ENCODE measurements at places on chromosomes 7 and 10. TPM values are rescaled to one million over a fixed set of nuclear protein-coding genes. Genes with fewer than 3 reads are reported as not detected.

DNA sequence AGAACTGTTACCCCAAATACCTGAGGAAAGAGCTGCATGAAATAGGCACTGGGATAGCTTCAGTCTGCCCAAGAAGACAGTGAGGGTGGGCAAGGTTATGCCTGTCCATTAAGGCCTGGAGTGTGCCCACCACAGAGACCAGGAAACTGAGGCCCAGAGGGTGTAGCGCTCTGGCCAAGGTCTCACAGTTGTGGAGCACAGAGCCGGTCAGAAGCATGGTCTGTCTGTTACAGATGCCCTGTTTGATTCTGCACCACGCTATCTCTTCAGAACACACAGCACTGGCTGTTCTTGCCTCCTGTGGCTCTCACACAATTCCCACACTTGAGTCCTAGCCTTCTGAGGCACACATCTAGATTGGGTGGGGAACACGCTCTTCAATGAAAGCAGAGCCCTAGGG lies 261.4 kb downstream of the GRID1 start:
- no peak for DNase-seq

SLC16A12 gene
- 110 TPM for total RNA-seq

FOXP2 gene
- 1.9 TPM for total RNA-seq

DNA sequence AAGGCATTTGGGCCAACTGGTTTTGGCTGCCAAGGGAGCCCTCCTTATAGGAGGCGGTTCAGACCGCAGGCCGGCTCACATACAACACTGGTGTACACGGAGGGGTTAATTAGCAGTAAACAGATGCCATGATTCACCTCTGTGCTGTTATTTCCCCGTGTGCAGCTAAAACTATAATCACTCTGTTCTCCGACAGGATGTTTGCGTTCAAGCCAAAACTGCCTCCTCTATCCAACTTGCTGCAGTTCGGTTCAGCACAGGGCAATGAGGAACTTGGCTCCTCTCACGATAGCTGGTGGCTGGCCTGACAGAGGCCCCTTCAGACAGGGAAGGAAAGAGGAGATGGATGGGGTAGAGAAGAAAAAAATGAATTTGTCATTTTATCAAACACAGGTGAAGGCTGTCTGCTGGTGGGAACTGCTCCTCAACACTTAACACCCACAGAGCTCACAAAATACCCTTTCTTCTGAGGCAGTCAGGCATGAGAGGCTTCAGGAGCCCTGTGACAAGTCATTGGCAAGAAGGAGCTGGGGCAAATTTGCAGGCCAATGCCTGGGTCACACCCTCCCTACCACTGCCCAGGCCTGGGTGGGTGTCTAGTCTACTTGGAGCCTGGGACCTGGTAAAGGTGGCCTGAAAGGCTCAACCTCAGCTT lies 24.0 kb downstream of the KCNMA1 start:
- peak; percentile 63 for DNase-seq

CTNNA3 gene
- total RNA-seq: under 0.01 TPM

DNA sequence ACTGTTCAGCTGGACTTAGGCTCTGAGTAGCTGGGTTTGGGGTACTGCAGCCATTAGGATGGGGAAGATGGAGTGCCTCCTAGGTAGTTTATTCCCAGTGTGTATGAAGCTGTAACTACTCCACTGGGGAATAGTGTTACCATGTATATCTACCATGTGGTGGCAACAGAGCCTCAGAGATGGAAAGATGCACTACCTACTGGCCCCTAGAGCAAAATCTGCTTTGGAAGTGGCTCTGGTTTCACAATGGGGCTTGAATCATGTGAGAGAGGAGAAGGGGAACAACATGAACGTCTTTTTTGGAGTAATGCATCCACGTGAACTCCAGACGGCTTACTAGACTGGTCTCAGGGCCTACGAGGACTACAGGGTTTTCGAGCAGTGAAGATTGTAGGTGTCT lies 167.3 kb downstream of the CALCR start:
- DNase-seq: no peak

DNA sequence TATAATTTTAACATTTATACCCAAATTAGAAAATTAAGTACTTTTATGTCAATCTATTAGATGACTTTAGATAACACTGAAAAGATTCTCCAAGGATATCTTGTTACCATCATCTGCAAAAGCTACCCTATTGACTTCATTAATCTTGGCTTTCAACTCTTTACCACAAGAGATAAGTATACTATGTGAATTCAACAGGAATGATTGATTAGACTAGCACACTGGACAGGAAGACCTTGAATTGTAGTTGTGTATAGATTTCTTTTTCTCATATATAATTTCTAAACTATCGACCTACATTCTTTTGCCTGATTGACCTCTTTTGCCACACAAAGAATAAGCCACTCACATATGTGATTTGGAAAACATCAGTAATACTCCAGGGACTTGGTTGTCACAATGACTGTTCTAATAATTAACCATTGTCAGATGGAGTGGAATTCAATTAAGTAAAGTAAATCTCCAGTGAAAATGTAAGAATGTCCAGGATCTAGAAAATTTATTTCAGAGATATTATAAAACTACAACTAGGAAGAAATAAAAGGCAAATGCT lies 1132.0 kb downstream of the SORCS1 start:
- no peak for DNase-seq

- no peak for DNase-seq
Observed at GRCh38 chr10:69259547-69260243, 18.6 kb upstream of the HK1 start.

- DNase-seq: peak; percentile 35
Observed at GRCh38 chr7:88363869-88364268, 57.2 kb upstream of the STEAP4 start.

GRCh38 chr10:71708301-71708703 lies 11.3 kb downstream of the C10orf105 start:
- DNase-seq: no peak

PTPN20 gene
- 9.5 TPM for total RNA-seq

DNA sequence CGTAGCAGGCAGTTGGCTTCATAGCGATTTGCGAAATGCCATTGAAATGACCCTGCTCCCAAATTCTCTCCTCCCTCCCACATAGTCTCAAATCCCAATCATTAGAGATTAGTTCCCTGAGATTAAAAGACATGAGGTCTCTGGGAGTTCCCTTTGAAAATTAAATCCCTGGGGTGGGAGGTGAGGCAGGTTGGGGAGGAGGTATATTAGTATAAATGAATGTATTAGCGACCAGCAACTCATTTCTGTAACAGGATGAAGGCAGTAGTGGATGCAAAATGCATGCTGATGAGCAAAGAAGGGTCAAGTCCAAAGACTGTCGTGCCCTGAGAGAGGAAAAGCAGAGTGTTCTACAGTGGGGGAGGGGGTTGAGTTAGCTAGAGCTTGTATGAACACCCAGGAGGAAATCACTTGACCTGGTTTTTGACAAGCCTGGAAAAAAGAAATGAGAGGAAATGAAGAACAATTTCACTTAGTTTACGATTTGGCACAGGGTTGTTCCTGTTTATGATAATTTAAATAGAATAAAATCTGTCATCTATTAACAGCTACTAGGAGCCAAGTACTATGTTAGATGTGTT lies 79.6 kb upstream of the MTPN start:
- peak; percentile 39 for DNase-seq

CRYGN gene
- not detected for total RNA-seq

DNA sequence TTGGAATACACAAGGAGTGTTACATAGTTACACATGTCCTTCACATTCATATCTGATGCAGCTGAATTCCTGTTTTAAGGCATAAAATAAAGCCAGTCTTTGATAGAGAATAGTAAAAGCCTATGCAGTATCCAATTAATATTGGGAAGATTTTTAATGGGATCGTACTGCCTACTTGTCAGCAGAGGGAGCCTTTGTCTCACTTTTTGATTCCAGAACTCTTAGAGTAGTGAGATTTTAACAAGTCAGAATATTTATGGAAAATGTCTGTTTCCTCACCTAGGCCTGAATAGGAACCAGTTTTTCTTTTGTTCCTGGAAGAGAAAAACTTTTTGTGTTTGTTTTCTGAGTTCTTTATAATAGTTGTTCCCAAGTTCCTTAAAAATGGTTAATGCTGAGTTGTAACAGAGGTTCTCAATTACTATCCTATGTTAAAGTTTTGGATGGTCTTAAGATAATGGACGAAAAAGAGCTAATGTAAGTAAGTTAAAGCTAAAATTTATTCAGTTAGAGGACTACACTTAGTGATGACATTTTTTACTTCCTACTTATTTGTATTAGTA lies 114.0 kb downstream of the BBS9 start:
- DNase-seq: peak; percentile 58

DNA sequence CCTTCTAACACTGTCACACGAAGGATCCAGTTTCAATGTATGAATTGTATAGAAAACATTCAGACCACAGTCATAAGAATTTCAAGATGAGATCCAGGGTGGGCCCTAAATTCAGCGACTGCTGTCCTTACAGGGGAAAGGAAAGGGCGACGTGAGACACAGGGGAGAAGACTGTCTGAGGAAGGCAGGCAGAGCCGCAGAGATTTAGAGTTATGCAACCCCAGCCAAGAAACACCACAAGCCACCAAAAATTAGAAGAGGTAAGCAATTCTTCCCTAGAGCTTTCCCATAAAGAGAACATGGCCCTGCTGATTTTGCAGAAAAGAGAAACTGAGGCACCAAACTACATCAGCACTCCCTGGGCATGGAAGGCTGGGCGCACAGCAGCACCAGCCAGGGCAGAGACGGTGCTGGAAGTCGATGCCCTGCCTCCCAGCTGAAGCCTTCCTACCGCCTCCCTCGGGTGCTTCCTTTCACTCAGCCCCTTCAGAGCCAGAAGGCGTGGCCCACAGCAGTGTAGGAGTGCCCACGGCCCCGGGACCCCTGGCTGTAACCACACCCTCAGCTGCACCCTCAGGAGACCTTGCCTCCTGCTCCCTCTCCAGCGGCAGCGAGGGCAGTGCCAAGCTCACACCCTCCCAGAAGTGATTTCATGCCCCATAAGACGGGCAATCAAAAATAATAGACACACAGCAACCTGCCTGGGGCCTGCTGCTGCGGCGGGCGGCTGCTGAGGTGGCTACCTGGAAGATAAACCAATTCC lies 81.0 kb upstream of the LRRC4 start:
- DNase-seq: no peak

SLC26A5 gene
- not detected for total RNA-seq

DNAJC30 gene
- 1.0 TPM for total RNA-seq

DNA sequence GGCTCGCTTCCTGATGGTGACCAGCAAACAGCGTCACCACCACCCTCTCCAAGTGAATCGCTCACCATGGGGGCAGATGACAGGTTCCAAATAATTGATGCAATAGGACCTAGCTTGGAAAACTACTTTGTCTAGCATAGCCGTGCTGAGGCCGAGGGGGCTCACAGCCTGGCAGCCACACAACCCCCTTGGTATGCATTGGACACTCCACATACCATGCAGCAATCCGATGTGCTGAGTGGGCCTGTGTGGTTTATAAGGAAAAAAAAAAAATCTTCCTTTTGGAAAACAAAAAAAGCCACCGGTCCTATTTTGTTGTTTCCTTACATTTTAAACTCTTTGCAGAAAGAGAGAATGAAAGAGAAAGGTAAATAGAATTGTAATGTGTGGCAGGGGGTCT lies 15.1 kb downstream of the GATA3 start:
- DNase-seq: no peak

GRCh38 chr7:38660427-38661099 lies 29.4 kb upstream of the AMPH start:
- peak; percentile 21 for DNase-seq

HYAL4 gene
- not detected for total RNA-seq

- DNase-seq: peak; percentile 95
Observed at GRCh38 chr10:22605168-22605567, 109.2 kb downstream of the PIP4K2A start.

PNLIP gene
- total RNA-seq: not detected

GRCh38 chr7:1290026-1290678 lies 57.5 kb downstream of the UNCX start:
- no peak for DNase-seq

VWA2 gene
- total RNA-seq: 3.5 TPM

CRHR2 gene
- not detected for total RNA-seq

TMEM270 gene
- total RNA-seq: not detected

RNF32 gene
- 1.3 TPM for total RNA-seq

- DNase-seq: no peak
Observed at GRCh38 chr10:131193923-131194322, 117.6 kb downstream of the TCERG1L start.

GRCh38 chr7:33346055-33346454 lies 216.7 kb downstream of the BBS9 start:
- no peak for DNase-seq

ATOH7 gene
- not detected for total RNA-seq

NUDT5 gene
- total RNA-seq: 90.3 TPM

NRG3 gene
- total RNA-seq: 0.05 TPM

ASB10 gene
- not detected for total RNA-seq

DNA sequence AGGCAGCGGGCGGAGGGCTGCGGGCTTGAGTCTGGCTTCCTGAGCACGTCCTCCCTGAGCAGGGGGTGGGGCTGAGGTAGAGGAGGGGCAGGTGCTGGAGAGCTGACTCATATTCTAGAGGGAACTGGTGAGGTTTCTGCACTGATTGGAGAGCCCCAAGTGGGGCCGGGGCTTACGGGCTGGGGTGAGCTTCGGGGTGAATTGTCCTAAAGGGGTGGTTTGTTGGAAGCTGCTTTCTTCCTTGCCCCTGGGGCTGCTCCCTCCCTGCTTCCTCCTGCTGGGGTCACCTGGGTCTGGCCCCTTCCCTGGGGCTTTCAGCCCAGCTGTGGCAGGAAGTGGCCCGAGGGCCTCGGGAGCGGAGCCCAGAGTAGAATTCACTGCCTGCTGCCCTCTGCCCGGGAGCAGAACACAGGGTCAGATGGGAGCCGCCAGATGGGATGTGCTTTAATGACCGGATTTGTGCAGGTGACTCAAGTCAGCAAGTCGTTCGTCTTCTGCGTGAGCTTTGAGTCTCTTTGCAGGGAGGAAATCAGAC lies 48.6 kb downstream of the FAM20C start:
- peak; percentile 63 for DNase-seq

CTAGE6 gene
- not detected for total RNA-seq

SLC18A3 gene
- 0.10 TPM for total RNA-seq

C10orf105 gene
- not detected for total RNA-seq

APBB1IP gene
- total RNA-seq: 4.2 TPM

DNA sequence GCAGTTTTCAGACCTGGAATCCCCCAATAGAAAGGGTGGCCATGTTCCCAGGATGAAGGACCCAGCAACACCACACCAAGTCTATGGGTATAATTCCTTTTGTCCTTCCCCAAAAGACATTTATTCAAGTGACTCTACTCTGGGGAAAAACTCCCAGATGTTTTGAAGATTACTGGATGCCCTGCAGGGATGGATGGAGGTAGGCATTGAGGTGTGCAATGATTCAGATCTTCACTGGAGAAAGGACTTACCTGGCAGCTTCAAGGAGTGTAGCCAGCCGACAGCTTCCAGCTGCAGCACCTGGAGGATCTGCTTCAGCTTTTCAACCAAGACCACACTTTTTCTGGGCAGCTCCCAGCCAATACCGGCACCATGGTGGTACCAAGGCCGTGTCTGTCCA lies 172.0 kb downstream of the BAMBI start:
- no peak for DNase-seq

DNA sequence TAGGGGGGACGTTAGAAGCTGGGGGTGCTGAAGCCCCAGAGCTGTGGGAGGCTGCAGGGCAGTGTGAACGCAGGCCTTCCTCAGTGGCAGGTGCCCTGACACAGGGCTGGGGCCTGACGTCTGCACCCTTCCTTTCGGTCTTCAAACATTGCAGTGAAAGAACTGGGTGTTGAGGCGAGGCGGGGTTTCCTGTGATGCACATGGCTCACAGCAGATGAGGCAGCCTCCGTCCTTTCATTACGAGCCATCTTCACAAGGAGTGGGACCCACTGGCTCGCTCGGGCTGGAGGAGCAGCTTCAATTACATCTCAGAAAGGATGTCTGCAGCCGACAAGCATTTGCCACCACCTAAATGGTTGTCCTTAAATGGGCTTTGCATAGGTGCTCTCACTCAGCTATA lies 180.3 kb upstream of the SHH start:
- DNase-seq: no peak

Data from renal cortical epithelial cell (primary cell).